ENCODE measurements at places on chromosomes 1 and 21.

DNA sequence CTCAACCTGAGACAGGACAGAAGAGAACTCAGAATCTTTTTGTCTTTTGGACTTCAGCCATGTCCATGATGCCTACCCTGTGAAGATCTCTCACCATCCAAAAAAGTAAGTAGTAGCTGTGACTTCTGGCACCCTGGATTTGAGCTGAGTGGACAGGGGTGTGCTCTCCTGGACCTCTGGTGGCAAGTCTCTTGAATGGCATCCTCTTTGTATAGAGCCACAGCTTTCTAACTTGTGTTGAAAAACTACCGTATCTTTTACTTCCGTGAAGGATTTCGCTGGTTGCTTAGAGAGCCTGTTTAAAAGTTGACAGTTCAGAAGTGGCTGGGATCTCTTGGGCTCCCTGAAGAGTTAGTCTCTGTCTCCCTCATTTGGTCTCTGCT, 1.8 kb downstream of the MFN2 start:
- DNase-seq, result no peak

- DNase-seq, result no peak
Measured at GRCh38 chr1:25467193-25467592, 36.5 kb downstream of the MACO1 start.

- no peak for DNase-seq
Measured at GRCh38 chr21:38499296-38499695, 1.0 kb upstream of the ERG start.

DNA sequence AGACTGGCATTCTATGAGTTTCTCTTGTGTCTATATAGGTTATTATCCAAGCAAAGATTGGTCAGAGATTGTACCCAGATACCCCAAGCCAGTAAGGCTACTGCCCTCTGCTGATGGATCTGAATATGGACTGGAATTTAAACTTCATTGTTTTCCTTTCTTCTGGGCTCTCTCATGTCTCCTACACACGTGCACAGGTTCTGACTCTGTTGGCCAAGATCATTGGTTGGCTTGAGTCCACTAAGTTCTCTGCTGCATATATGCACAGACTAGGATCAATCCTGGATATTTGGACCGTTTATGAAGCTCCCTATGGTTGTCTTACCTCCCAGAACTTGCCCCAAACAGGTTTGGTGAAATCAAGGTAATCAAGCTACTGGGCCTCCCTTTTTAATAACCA, 69.7 kb downstream of the CC2D1B start:
- DNase-seq, result peak; percentile 60

DNA sequence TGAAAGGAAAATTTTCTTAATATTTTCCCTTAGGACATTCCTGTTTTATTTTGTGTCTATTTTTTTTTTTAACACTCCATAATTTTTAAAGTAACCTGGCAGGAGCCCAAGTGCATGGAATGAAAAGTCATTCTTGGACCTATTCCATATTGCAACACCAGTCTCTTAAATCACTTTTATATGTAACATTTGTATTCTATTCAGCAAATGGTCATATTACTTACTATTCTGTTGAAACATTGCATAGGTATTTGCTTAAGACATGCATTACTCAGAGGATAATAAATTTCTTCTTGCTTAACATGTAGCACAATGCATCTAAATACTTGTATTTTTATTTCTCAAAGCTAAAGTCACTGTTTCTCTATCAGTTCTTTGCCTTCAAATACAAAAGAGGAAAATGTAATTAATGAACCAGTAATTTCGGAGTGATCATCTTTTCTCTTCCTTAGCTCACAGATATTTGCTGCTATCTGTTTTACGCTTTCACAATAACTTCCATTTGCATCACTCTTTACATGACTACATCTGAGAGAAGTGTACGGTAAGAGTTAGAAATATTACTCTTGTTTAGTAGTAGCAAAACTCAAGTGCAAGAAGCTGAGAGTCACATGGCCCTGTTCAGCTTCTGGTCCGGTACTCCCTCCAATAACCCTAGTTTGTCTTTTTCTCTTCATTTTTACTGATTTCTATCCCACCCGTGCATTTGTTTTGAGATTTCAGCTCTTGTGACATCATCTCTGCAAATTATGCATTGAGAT, 394.8 kb downstream of the USP25 start:
- DNase-seq, result no peak

GRCh38 chr1:90963651-90964050, 58.2 kb downstream of the ZNF644 start:
- DNase-seq, result no peak

- DNase-seq, result no peak
Measured at GRCh38 chr1:7519181-7519860, 251.8 kb upstream of the VAMP3 start.

DNA sequence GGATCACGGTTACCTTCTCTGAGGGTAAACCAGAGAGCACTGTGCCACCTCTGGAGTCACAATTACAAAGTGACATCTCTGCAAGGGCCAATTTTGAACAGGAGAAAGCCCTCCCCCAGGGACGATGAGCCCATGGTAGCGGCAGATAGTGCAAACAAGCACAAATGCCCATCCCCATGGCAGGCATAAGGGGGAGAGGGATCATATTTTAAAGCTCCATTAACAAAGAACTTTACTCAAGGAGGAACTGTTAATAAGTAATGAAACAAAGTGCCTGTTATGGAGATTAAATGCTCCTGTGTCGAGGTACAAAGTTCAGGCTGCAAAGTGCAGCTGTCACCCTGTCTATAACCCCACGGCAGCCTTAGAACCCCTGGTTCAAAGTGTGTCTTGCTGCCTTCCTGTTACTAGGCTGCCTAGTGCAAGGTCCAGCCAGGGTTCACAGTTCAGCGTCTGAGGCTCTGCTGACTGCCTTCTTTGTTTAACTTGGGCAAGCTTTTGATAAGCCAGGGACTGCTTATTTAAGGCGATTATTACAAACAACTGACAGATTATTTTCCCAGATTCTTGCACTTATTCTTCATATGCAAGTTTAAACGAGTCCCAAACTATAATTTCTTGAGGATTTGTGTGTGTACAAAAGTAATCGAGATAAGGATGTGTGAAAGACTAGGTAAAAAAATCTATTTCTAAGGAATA, 75.7 kb upstream of the NRIP1 start:
- DNase-seq, result peak; percentile 1

DNA sequence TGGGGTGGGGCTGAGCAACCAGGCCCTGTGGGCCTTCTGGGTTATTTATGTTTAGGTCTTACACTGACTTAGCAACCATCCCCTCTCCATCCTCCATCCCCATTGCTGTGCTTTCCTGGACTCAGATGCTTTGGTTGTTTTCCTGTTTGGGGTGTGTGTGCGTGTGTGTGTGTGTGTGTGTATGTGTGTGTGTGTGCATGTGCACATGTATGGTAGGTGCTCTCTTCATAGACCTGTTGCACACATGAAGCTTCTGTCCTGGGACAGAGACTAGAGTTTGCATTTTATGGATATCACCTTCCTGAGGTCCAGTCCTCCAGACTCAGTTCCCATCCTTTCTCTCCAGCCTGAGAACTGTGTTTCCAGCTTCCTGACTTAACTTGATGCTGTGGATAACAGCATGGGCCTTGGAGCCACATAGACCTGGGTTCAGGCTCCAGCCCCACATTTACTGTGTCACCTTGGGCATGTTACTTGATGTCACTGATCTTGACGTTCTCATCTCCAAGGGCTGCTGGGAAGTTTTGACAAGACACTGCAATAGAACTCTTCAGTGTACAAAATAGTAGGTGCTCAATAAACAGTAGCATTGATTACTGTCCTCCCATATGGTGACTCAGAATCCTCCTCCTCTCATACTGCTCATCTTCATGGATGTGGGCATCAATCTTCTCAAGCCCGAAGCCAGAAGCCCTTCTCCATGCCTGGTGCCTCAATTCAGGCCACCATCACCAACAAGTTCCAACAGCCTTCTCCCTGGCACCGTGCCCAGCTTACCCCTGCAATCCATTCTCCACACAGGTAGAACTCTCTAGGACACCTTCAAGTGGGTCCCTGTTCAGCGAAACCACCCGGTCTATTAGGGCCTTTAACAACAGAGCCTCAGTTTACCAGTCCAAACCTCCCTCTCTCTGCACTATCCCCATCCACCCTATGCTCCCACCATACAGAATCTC, 181.8 kb upstream of the EDN2 start:
- DNase-seq, result no peak

GRCh38 chr1:197671140-197671539, 104.1 kb downstream of the DENND1B start:
- DNase-seq, result no peak

- DNase-seq, result peak; percentile 19
Measured at GRCh38 chr1:18597160-18598042, 33.2 kb upstream of the PAX7 start.

DNA sequence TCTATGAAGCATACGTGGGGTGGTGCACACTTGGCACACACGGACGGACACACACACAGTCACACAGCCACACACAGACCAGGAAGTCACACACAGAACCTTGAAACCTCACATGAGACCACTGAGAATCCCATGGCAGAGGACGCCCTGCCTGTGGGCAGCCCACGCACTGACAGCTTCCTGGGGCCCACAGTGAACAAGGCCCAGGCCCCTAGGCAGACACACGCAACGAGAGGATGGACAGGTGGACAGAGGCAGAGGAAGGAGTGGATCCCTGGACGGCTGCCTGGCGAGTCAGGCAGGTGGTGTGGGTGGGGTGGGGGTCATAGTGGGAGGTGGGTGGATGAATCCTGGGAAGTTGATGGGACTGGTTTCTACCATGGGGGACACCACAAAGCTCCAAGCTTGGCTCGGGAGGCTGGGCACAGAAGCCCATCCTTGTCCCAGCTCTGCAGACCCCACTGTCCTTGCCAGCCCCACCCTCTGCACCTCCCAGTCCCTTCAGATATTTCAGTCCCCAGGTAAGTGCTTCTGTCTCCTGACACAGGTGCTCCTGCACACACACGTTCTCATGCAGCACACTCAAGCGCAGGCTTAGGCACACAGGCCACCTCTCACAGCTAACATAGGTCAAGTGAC, 49.1 kb downstream of the WNT9A start:
- no peak for DNase-seq

GRCh38 chr21:37159053-37159776, 86.2 kb downstream of the TTC3 start:
- DNase-seq, result no peak

DNA sequence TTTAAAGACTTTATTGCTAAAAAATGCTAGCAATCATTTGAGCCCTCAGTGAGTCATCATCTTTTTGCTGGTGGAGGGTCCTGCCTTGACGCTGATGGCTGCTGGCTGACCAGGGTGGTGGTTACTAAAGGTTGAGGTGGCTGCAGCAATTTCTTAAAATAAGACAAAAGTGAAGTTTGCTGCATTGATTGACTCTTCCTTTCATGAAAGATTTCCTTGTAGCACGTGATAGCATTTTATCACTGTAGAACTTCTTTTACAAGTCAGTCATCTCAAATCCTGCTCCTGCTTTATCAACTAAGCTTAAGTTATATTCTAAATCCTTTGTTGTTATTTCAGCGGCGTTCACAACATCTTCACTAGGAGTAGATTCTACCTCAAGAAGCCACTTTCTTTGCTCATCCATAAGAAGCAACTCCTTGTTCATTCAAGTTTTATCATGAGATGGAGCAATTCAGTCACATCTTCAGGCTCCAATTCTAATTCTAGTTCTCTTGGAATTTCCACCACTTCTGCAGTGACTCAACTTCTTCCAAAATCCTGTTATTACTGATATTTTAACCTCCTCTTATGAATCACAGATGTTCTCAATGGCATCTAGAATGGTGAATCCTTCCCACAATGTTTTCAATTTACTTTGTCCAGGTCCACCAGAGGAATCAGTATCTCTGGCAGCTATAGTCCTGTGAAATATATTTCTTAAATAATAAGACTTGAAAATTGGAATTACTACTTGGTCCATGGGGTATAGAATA, 17.6 kb upstream of the RGS1 start:
- no peak for DNase-seq

DNA sequence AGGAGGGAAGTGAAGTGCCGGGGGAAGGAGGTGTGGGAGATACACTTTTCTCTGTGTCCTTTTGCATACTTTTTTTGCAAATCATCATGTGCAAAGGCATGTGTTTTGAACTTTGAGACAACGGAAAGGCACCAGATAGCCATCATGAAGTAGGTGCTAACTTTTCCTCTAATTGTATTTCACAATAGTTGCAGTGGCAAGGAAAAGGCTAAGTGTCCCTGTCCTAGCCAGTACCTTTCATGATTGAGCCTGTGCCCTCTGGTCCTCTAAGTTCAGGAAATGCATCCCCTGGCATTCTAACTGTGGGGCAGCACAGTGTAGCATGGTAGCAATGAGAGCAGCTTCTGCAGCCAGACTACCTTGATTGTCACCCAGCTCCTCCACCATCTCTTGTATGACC, 186.2 kb downstream of the ADSS2 start:
- no peak for DNase-seq

GRCh38 chr1:159171688-159172501, 480 bp downstream of the CADM3 start:
- no peak for DNase-seq

DNA sequence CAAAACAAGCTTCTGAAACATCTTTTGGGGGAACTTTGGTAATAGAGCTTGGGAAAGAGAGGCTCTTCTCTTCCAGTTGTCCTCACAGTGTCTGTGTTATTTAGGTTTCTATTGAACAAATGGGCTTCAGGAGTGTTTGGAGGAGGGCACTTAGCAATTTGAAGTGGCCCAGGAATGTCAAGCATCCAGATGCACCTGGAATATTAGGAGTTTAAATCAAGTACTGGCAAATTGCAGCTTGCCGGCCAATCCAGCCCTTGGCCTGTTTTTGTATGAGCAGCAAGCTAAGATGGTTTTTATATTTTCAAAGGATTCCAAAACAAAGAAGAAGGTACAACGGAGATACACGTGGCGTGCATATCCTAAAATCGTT, 94.7 kb downstream of the CCDC185 start:
- DNase-seq, result no peak

DNA sequence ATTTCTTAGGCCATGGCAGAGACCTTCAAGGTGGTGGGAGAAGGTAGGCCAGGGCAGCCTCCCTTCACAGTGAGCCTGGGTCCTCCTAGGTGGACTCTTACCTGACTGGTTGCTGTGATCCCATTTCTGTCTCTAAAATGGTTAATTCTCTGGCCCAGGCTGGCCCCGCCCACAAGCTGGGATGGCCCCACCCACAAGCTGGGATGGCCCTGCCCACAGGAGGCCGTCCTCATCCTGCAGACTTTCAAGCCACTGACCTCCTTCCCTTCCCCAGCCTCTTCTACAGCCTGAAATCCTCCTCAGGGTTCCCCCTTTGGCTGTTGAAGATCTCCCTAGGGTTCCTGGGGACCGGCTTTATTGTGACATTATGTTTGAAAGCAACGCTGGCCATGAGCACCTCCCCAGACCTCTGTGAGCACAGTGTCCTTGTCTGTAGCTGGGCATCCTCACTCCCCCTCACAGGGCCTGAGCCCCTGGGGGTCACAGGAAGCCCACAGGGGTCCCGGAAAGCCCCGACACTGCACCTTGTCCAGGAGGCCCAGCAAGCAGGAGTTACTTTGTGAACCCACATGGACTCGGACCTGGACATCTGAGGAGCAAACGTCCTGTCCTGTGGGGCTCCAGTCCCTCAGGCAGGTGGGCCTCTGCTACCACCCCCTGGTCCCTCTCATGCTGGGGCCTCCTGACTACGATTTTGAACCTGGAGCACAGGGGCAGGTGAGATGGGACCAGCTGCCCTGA, 621.7 kb downstream of the MATN1 start:
- DNase-seq, result no peak

- DNase-seq, result peak; percentile 67
Measured at GRCh38 chr1:150168960-150169601, 19.4 kb downstream of the PLEKHO1 start.
